ENCODE measurements at places on chromosomes 5 and 9.

DNA sequence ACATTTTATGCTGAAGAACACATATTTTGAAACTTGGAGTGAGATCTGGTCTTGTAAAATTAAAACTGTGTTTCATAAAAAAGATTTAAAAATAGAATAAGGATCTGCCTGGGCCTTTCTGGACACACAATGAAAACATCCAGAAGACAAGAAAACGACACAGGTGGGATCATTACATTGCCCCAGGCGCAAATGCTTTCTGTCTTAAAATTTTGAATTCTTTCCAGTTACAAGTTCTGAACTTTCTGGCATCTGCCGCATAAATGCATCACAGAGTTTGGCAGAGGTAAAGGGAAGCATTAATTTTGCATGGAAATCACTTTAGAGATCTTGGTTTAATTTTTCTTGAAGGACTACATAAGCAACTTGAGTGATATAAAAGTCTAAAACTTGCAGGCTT, 219.6 kb downstream of the WDR70 start:
- no peak for DNase-seq

DNA sequence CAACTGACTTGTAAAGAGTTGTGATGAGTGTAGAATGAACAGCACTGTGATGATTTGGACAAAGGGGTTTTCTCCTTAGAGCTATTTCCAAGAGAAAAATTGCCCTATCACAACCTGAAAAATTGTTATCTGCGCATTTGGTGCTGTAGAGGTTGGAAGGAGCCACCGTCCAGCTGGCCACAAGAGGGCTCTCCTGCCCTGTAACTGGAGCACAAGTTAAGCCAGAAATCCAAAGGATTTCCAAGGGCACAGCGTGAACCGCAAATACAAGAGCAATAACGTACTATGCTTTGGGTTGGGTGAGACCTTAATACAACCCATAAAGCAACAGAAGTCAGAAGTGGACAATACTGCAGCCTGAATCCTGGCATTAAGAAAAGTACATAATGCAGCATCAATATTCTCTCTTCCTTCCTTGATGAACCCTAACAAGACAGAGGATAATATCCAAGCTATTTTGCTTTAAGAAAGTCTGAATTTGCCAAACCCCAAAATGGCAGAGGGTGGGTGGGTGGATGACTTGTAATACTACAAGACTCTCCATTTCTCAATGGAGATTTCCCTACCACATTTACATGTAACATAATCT, 56.8 kb upstream of the SMIM32 start:
- DNase-seq, result no peak

GRCh38 chr9:98568909-98569469, 139.7 kb downstream of the GABBR2 start:
- no peak for DNase-seq

GRCh38 chr9:115596746-115597080, 478.8 kb upstream of the TNC start:
- no peak for DNase-seq

- DNase-seq, result no peak
Observed at GRCh38 chr5:74954919-74955318, 88.7 kb upstream of the FAM169A start.

- DNase-seq, result no peak
Observed at GRCh38 chr5:153672347-153673090, 182.0 kb downstream of the GRIA1 start.

DNA sequence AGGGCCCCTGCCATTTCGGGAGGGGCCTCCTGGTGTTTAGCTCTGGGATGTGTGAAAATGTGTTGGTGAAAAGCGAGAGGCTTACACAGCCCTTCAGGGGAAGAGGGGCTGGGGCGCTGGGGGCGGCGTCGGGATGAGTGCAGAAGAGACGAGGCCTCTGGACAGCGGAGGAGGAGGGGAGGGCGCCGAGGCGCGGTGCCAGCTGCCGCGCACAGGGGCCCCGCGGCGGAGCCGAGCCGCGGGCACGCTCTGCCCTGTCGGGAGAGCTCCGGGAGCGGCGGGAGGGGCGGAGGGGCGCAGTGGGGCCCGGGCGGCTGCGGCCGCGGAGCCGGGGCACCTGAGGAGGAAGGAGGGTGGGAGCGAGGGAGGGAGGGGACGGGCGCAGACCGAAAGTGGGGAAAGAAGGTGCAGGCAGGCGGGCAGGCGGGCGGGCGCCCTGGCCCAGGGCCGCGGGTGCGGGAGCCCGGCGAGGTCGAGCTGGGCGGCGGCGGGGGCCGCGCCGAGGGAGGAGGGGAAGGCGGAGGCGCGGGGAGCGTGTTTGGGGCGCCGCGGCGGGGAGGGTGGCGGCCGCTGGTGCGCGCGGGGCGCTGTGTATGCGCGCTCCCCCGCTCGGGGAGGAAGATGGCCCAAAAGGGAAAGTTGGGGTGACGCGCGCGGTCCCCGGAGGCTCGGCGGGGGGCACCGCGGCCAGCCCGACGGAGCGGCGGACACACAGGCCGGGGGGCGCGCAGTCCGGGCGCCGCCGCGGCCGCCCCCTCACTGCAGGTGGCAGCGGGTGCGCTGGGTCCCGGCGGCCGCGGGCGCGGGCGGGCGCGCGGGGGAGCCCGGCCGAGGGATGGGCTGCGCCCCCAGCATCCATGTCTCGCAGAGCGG, at the start of gene PDE8B:
Gene PDE8B (plus strand): TSS at position 590 of the 873 bp plus-strand sequence. CDS start 246 bp downstream, at position 836.
- DNase-seq, result no peak

- DNase-seq, result no peak
Observed at GRCh38 chr5:121945261-121945660, 16.5 kb upstream of the SRFBP1 start.

DNA sequence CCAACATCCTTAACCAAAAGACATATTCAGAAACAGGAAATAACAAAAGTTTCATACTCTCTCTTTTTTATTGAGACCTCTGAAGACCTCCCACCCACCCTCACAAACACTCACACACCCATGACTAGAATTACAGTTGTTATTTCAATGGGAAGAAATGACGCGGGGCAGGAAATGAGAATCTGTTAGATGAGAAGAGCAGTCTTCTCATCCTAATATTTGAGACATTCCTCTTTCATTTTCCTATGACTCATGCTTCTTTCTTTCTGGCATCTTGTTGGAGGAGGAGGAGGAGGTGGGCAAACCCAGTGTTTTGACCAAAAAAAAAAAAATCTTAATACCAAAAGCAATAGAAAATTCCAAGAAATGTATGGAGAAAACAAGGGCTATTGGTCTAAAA, 179.5 kb upstream of the TARS1 start:
- DNase-seq, result no peak

DNA sequence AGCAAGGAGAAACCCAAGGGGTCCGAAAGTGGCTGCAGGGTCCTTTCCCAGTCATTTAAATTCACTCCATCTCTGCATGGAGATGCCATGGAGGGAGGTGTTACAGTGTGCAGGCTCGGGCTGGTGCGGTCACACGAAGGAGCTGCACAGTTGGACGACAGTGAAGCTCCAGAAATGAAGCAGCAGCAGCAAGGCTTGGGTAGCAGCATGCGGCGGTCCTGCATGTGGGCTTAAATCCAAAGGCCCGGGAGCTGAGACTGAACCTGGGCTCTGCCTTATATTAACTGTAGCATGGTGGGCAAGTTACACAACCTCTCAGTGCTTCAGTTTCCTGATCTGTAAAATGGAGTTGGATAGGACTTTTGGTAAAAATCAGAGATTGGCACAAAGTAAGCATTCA, 51.4 kb downstream of the APBA1 start:
- no peak for DNase-seq

DNA sequence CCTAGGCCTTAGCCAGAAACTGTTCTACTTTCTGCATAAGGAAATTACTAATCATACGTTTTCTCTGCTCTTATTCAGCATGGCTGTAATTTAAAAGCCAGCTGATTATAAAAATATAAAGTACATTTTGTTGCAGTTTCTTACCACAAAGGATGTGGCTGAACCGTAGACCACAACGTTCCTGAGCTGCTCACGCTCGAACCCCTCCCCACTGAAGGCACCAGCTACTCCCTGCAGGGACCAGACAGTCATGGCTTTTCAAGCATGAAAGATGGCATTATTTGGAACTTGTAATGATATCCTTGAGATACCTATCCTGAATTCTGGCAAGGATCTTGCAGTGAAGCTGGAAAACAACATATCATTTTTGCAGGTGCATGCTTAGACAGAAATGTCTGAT, 91.8 kb upstream of the DMRT1 start:
- DNase-seq, result no peak

- no peak for DNase-seq
Observed at GRCh38 chr9:33135470-33135958, 31.6 kb downstream of the B4GALT1 start.

DNA sequence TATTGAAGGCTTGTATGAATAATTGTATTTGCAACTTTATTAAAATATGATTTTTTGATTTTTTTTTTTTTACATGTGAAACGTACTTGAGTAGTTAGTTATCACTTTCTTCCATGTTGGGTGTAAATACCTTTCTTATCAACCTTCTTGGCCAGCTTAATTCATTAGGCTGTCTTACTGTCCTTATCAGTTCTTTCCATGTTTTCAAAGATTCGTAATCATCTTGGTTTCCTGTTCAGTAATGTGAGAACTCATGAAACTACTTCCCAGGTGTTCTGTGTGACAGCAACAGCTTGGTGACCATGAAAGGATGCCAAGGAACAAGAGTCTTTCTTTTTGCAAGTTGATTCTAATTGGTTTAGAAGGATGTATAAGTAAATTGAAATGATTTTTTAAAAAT, 100.0 kb downstream of the ADGRV1 start:
- DNase-seq, result no peak

- DNase-seq, result no peak
Observed at GRCh38 chr9:131319486-131319885, 30.0 kb downstream of the PLPP7 start.

- no peak for DNase-seq
Observed at GRCh38 chr5:150632305-150633160, 7.9 kb upstream of the SYNPO start.

DNA sequence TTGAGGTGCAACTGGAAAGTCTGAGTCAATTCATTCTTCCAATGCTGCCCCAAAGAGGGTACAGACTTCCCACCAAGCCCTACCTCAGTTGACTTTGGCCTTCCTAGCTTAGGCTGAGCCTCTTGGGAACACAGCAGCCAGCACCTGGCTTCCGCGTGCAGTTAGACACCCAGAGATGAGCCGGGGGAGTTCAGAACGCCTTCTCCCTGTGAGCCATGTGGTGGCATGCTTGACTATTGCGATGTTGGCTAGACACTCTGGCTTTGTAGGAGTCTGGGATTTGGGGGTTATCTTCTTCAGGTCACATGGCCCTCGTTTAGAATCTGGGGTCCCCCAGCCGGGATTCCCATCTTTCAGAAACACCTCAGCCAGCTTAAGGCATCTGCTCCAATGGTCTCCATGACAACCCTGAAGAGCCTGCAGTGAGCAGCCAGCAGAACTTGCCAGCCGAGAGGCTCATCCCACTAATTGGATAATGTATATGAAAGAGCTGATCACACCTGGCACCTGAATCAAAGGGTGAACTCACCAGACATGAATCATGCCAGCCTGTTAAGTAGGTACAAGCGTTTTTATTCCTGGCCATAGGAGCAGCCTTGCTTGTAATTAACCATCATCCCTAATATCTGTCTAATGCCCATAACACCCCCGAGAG, 167.5 kb downstream of the SYK start:
- DNase-seq, result no peak

DNA sequence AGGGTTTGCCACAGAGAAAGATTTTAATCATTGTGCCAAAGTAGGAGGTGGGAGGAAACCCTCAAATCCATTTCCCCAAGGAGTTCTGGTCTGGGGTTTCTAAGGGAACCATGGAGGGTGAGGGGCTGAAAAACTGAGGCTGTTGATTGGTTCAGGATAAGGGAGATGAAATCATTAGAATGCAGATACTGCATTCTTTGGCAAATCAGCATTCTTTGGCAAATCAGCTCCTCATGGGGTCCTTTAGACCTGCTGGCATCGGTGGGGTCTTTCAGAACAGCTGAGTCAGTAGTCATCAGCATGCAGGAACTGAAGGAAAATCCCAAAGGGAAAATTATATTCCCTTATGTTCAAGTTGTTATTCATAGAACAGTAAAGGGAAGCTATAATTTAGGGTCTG, 585.5 kb downstream of the ISL1 start:
- no peak for DNase-seq

GRCh38 chr9:96209407-96210271, 92.3 kb downstream of the HSD17B3 start:
- DNase-seq, result no peak

GRCh38 chr9:19148187-19148586, 20.9 kb upstream of the PLIN2 start:
- no peak for DNase-seq

DNA sequence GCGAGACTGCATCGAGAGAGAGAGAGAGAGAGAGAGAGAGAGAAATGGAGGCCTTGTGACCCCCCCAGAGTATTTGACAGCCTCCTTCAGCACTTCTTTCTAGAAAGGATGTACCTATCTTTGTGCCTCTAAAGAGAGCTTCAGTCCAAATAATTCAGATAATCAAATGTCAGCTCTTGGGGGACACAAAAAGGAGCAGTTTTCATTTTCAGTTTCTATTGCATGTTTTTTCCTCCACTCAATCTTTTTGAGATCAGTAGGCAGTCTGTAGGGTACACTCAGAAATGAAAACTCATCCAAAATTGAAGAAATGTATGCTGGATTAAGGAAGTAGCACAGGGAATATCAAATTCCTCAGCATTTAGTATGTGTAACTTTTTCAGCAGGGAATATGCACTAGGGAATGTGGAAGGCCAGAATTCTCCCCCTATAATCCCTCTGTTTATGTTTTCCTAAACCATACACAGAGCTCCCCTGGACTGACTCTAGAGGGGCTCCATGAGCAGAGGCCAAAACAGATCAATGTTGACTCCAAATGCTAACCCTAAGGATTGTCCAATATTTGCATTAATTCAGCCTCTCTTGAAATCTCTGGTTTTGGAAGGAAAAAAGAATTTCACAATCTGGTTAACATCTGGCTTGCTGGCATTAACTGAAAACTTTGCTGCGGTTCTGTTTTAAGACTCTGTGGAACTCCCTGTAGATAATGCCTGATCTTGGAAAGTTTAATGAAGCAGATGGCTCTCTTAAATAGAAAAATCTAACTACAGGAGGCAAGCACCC, 250.1 kb downstream of the CEMIP2 start:
- DNase-seq, result no peak

DNA sequence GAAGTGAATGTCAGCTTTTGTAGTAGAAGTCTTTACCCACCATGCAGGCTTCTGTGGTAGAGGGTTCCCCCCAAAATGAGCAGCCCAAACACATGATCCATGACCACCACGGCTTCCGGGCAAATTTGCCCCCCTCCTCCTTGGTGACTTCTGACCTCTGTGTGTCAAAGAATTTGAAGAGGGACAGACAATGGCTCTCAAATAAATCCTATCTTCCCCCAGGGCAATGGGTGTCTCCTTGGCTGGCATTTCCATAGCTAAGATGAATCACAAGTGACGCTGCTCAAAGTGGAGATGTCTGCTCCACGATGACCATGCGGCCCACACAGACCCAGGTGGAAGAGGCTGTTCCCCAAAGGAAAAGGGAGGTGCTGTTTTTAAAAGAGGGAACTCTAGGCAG, 30.2 kb upstream of the BOD1 start:
- no peak for DNase-seq

- no peak for DNase-seq
Observed at GRCh38 chr5:82222597-82223574, 55.3 kb downstream of the RPS23 start.

GRCh38 chr5:1318659-1319251, 23.9 kb upstream of the TERT start:
- DNase-seq, result no peak

Data from activated naive CD4-positive, alpha-beta T cell treated with Interleukin-2 at 50 U/mL for 16 hours (primary cell).